Endodermal cell (in vitro differentiated cells): ENCODE measurements at places on chromosomes 2 and 18.

- DNase-seq: no peak
Measured at GRCh38 chr2:175624785-175625184, 377.3 kb downstream of the LNPK start.

DNA sequence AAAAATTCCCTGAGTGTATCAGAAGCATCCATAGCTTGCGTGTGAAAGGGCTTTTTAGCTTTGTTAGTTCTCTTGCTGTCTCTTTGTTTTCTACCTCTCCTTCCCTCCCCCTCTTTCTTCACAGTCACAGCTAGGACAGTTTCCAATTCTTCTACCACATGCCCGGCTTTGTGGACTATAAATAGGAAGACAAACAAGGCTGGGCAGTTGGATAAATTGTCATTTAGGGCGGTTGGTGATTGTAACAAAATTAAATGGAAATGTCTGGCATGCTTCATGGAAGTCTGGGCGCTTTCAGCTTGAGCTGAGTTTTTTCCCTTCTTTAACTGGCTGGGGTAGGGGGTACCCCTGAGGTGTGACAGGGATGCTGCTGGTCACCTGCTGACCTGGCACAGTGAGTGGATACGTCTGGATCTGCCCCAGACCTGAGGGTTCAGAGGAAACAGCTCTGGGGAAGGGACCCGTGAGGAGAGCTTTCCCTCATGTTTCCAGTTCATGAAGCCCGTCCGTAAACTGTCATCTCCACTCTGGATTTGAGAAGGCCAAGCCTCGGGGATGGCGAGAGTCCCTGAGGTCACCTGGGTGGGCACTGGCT lies 29.0 kb upstream of the GIGYF2 start:
- DNase-seq: no peak

- DNase-seq: no peak
Measured at GRCh38 chr18:23650968-23651927, 11.5 kb downstream of the ANKRD29 start.

DNA sequence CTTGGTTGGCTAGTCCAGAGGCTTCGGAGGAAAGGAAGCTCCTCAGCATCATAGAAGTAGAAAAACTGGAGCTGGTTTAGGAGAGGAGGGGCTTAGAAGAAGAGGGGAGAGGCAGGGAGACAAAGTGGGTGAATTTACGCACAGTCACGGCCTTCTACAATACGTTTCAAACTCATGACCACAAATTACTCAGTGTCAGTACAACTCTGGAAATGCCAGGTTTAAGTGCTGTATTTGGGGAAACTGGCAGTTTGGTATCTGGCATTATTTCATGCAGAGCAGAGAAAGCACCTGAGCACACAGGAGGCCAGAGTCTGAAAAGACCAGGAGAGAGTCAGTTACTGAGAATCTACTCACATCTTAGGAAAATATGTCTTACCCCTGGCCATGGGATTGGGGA lies 55.4 kb downstream of the XRCC5 start:
- no peak for DNase-seq

GRCh38 chr2:160522951-160523710 lies 29.5 kb upstream of the RBMS1 start:
- DNase-seq: no peak

DNA sequence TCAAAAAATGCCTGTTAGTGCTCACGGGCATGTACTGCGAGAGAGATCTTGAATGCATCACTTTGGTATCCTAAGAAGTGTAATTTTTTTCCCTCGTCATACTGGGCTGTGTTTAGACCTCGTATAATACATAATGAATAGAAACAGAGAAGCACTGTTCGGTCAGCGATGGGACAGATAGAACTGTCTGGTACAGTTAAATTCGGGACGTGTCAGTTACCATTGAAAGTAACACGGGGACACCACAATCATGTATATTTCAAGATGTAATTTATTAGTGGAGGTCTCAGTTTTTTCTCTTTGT lies 1.8 kb downstream of the PKP4 start:
- no peak for DNase-seq

GRCh38 chr2:30663321-30663720 lies 143.9 kb downstream of the CAPN13 start:
- DNase-seq: peak; percentile 21

GRCh38 chr2:24594283-24594682 lies 103.2 kb downstream of the NCOA1 start:
- no peak for DNase-seq

- no peak for DNase-seq
Measured at GRCh38 chr2:182447863-182448262, 21.0 kb upstream of the PDE1A start.

DNA sequence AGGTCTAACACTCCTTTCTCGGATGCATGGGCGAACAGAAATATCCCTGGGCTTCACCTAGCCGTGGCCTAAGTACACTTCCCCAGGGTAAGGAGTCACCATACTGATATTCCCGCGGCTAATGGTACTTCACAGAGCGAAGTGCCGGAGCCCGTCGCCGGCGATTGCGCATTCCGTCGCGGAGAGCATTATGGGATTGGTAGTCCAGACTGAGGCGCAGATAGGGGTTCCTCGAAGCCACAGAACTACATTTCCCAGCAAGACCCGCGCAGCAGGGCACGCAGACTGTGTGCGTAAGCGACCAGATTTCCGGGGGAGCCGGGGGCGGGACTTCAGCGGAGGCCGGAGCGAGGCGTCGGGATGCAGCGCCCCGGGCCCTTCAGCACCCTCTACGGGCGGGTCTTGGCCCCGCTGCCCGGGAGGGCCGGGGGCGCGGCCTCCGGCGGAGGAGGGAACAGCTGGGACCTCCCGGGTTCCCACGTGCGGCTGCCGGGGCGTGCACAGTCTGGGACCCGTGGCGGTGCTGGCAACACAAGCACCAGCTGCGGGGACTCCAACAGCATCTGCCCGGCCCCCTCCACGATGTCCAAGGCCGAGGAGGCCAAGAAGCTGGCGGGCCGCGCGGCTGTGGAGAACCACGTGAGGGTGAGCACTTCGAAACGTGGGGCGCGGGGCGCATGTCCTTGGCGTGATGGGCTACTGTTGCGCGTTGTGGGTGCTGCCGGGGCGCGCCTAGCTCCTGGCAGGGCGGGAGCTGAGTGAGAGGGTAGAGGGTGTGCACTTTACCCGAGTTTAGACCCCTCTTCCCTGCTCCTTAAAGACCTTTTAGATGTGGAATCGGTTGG lies at the start of gene RPIA:
Gene RPIA (plus strand): TSS at position 335 of the 845 bp plus-strand sequence. CDS start 26 bp downstream, at position 361.
- peak; percentile 99 for DNase-seq

GRCh38 chr2:28477645-28478044 lies 18.2 kb upstream of the PLB1 start:
- no peak for DNase-seq

DNA sequence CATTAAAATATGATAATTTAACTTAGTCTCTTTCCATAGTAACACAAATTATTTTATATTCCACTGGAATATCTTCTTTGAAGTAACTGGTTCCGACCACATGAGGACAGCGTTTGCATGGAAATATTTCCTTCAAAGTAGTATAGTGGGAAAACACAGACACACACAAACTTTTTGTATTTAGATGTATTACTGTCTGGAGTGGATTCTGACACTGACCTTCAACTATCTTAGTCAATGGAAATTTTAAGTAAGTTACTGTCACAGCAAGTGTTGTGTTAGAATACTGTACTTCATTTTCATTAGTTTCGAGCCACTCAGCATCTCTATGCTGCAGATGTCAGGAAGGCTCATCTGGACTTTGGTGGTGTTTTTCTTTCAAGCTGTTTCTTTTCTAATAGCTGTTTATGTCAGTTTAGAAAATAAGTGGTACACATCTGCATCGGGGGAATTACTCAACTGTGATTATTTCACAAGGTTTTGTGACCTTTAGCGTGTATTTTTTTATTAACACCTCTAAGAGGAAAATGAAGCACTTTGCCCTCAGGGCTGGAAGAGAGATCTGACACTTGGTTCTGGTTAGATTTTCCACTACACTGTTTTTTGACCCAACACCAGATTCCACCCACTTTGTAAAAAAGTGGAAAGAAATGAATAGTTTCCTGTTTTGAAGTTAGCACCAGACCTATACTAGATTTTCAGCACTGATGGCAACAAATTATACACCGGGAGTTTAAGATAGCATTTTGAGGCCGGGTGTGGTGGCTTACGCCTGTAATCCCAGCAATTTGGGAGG lies 18.9 kb upstream of the THOC1 start:
- no peak for DNase-seq

- no peak for DNase-seq
Measured at GRCh38 chr2:217614096-217614495, 388.7 kb downstream of the TNS1 start.

DNA sequence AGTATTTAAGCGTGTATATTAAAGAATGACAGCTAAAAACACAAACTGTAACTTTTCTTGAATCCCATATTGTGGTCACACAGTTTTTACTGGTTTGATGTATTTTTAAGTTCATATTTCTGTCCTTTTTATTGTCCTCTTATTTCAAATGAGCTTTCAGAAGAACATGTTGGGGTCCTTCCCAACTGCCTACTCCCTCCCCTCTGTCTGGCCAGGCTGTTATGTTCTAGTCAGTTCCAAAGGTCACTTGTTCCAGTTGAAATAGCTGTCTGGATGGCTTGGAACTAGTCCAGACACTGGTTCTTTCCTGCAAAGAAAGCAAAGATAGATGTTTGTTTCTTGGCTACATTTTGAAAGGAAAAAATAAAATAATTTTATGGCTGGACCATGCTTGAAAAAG lies 306.9 kb downstream of the GULP1 start:
- DNase-seq: no peak

GRCh38 chr2:137689549-137689948 lies 274.7 kb upstream of the HNMT start:
- no peak for DNase-seq

- no peak for DNase-seq
Measured at GRCh38 chr18:8945514-8945913, 157.0 kb upstream of the NDUFV2 start.

GRCh38 chr2:28539118-28539541 lies 43.3 kb downstream of the PLB1 start:
- DNase-seq: no peak

DNA sequence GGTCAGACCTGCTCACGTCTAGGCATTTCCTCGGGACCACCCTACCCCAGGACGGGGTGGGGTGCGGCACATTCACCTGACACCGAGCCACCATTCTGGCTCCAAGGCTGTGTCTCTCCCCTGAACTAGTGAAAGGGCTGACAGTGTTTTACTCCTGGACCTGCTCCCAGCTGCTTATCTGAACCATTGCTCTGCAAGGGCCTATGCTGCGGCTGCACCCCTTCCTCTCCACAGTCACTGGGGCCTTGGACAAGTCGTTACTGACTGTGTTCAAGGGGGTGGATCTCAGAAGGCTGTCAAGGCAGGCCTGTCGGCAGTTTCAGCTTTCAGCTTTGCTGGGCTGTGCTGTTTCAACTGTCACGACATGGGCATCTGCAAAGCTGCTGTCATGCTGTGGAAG lies 11.7 kb downstream of the CREG2 start:
- DNase-seq: no peak

- peak; percentile 72 for DNase-seq
Measured at GRCh38 chr2:216404010-216404618, 8.2 kb upstream of the SMARCAL1 start.

DNA sequence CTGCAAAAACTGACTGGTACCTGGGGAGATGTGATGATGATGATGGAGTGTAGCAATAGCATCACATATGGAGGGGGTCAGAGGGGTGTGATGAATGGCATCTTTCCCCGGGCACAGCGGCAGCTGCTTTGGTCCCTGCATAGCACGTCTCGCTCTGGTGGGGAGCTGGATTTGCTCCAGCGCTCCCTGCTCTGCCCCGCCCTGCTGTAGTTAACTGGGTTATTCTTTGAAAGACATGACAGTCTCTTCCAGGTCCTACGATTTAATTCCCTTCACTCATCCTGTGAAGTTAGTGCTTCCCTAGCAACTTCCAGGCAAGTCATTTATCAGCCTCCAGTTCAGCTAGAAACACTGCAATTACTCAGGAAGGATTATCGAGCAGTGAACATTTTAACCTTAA lies 463.1 kb downstream of the TSN start:
- DNase-seq: no peak

GRCh38 chr18:29629493-29630036 lies 1413.0 kb downstream of the DSC3 start:
- DNase-seq: no peak

DNA sequence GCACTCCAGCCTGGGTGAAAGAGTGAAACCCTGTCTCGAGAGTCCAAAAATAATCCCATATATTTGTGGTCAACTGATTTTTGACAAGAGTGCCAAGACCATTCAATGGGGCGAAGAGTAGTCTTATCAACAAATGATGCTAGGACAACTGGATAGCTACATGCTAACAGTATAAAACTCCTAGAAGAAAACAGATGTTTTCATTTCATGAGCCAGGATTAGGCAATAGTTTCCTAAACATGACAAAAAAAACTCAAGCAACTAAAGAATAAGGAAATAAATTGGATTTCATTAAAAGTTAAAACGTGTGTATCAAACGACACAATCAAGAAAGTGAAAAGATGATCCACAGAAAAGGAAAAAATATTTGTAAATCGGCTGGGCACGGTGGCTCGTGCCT lies 6.3 kb downstream of the LIMS2 start:
- DNase-seq: no peak

GRCh38 chr2:239883326-239884050 lies 141.7 kb downstream of the NDUFA10 start:
- DNase-seq: peak; percentile 24

DNA sequence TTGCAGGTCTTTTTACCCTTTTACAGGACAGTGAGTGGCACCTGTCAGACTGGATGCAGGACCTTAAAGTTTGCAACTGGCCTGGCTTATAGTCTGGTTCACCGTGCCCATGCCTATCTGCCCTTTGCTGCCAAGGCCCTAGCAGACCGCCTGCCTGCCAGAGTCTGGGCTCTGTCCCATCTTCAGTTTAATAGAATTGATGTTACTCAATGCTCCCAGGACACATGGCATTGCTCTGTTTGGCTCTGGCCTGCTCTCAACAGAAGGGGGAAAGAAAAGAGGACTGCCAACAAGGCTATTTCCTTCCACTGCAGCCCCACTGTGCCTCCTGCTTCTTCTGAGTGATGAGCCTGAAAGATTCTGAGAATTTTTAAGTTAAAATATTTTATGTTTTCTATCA lies 25.6 kb upstream of the TMEM178A start:
- no peak for DNase-seq

GRCh38 chr2:203237346-203238238 lies 1.2 kb upstream of the CYP20A1 start:
- no peak for DNase-seq

- no peak for DNase-seq
Measured at GRCh38 chr2:97722227-97722626, 8.9 kb downstream of the ZAP70 start.

DNA sequence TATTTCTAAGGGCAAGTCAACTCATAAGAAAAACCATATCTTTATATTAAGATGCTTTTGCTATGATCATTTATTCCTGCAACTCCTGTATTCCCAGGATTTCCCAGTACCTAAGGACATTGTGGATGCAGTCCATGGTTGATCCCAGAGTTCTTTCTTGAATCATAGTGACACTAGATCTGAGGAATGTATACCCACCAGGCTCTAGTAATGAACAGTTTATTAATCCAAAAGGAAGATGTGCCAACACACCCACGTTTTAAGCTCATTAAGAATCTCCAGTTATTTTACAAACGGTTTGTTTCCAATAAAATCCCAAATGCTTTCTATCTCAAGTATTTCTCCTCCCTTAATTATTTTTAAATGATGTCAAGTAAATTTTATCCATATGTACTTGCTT lies 210.8 kb upstream of the ZEB2 start:
- DNase-seq: no peak
